Fibroblast of the aortic adventitia (primary cell): ENCODE measurements at places on chromosomes 16 and 17. TPM values are rescaled to one million over a fixed set of nuclear protein-coding genes. Genes with fewer than 3 reads are reported as not detected.

The STAC2 gene
- 0.18 TPM in 1 of 2 replicates, not detected in the other for total RNA-seq

DNA sequence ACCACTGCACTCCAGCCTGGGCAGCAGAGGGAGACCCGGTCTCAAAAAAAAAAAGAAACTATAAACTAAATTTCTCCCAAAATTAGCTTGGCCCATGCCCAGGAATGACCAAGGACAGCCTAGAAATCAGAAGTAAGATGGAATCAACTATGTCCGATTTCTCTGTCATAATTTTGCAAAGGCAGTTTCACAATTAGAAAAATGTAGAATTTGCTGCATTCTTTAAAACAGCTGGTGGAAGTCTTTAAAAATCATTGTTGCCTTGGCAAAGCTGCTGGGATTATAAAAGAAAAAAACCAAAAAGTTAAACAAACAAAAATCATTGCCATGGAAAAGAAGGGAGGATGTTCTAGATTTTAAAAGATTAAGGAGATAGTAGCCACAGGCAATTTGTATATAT lies 32.4 kb downstream of the WWP2 start:
- DNase-seq, result no peak

GRCh38 chr17:28196636-28197035 lies 122.4 kb upstream of the TMEM97 start:
- no peak for DNase-seq

DNA sequence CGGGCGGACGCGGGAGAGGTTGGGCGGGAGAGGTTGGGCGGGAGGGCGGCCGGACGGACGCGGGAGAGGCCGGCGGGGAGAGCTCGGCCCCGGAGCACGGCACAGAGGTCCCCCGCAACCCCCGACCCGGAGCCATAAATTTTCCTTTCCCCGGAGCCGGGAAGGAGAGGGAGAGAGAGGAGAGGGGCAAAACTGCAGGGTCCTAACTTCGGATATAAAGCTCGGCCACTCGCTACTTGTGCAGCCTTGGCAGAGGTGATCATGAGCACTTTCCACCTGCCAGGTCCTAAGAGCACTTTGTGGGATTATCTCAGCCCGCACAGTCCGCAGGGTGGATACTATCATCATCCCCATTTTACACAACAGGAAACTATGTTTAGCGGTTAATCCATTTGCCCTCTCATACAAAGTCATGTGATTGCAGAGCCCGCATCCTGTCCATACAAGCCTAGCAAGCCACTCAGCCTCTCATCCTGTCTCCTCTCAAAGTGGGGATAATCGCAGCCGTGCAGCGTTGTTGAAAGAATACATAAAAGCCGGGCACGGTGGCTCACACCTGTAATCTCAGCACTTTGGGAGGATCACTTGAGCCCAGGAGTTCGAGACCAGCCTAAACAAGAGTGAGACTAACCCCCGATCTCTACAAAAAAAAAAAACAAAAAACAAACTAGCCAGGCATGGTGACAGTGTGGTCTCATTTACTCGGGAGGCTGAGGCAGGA lies 780 bp upstream of the DCAKD start:
- no peak for DNase-seq

GRCh38 chr17:68394608-68395331 lies 62.5 kb downstream of the WIPI1 start:
- DNase-seq, result no peak
